H7 (cell line): ENCODE measurements at places on chromosomes 2 and 18. TPM values are rescaled to one million over a fixed set of nuclear protein-coding genes. Genes with fewer than 3 reads are reported as not detected.

GRCh38 chr2:221596192-221596591 is 24.1 kb upstream of the EPHA4 start:
- DNase-seq, result no peak

GRCh38 chr2:128654408-128654807 is 335.7 kb upstream of the HS6ST1 start:
- DNase-seq, result no peak

DNA sequence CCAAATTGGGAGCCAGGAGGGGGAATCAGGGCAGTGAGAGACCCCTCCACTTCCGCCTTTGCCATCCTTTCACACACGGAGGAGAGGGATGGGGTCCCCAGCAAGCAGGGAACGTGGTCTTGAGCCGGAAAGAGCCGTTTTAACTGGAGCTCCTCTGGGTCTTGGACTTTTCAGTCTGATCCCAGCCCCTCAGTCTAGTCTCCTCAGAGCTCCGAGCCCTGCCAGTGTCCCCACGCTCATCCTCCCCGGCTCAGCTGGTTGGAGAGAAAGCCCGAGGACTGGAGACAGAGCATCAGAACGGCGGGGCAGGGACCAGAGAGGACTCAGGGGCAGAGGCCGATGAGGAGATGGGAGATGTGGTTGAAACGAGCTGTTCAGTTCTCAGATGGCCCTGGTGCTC is 26.1 kb upstream of the OTOF start:
- DNase-seq, result no peak

- no peak for DNase-seq
These were observed 221.6 kb downstream of the NCKAP5 start for GRCh38 chr2:133346654-133347053.

DNA sequence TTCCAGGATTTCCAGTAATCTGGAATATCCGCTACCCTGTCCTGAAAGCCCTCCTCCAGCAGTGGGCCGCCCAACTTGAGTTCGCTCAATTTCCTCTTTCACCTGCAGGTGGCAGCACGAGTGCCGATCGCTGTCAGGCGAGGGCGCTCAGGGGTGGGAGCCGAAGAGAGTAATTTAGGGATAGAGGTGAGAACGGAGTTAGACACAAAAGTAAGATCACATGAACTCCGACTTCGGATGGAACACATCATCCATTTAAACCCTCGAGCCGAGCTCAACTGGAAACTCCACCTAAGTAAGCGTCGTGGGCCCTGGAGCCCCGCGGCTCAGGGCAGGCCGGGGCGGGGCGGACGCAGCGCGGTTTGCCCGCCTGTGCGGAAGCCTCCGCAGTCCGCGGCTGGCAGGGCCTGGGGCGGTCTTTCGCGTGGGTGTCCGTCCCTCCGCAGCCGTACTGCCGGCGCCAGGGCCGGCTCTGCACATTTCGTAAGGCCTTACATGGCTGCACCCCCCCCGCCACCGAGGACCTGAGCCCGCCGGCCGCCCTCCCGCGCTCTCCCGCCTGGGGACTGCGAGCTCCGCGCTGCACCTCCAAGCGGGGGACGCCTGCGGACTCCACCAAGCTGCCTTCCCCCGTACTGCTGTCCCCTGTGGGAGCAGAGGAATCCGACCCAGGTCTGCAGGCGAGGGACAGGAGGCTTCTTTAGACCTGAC is 61.2 kb downstream of the SEMA4F start:
- DNase-seq, result peak; percentile 87

DNA sequence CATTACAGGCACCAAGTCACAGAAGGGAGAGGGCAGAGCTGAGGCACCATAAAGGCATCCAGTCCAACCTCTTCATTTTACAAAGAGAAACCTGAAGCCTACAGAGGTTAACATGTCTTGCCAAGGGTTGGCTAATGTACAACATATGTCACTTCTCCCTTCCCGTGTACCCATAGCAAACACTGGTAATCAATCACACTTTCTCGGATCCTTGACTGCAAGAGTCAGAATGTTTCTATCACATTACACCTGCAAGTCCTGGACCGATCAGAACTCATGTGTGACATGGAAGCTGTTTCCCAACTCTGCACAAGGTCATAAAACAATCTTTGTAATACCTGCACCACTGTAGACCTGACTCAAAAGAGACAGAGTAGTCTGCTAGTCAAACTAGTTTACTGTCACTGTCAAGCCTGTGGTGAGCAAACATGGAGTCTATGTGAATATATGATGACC is 6.0 kb downstream of the ANKRD44 start:
- no peak for DNase-seq

TUBA3E gene
- not detected in 2 replicates for total RNA-seq
